Activated effector memory CD4-positive, alpha-beta T cell treated with anti-CD3 and anti-CD28 coated beads, Interleukin-2, amount 50 U/mL, for 16 hours (primary cell): ENCODE measurements at places on chromosomes 2 and 18.

- DNase-seq: no peak
These were observed 126.6 kb upstream of the KCNH7 start for GRCh38 chr2:162965191-162965590.

GRCh38 chr2:187143537-187143936, 294.6 kb upstream of the ZSWIM2 start:
- DNase-seq: no peak

DNA sequence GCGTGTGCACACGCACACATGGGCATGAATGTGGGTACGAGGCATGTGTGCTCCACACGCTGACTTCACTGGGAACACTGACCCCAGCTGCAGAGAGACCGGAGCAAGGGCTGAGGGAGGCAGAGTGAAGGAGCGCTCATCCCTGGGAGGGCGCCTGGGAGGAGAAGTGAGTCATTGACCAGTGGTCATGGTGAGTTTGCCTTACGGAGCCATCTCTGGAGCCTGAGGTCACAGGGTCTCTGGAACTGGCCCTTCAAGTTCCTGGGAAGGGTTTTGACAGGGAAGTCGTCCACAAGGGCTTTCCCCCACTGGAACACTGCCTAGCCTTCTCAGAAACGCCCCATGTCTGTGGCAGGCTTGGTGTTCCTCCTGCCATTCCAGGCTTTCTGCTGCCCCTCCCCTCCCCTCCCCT, 14.3 kb upstream of the TMEM185B start:
- no peak for DNase-seq

DNA sequence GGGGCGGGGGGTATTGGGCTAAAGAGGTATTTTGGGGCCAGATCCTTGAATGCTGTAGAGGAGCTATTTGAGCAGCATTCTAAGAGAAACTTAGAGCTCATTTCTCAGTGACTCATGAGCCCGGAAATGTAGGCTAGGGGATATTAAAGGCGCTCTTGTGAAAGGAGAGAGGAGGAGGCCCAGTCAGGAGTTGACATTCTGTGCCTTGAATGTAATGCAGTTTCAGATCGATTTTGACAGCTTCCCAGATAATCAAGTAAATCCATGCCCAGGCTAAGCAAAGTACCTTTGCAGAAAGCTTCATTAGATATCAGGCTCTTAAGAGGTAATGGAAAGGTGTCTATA, 1.5 kb downstream of the CAB39 start:
- no peak for DNase-seq

- no peak for DNase-seq
These were observed 383.7 kb downstream of the ZNF521 start for GRCh38 chr18:24968238-24968775.

- no peak for DNase-seq
These were observed 103.8 kb upstream of the SMIM21 start for GRCh38 chr18:75531212-75531850.

DNA sequence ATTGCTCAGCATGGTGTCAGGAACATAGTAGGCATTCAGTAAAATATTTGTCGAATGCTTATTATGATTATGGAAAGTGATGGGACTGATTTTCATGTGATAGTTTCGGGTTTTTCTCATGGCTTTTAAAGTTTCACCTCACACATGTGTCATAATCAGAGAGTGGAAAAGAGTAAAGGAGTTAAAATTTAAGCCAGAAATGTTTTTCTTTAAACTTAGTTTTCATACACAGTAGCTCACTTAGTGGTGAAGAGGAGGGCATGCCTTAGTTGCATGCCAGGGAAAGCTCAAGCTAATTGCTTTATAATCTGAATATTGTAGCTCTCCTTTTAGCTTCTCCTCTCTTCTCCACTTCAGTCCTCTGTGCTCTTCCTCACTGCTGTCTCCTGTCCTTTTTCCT, 38.0 kb downstream of the EHBP1 start:
- no peak for DNase-seq

DNA sequence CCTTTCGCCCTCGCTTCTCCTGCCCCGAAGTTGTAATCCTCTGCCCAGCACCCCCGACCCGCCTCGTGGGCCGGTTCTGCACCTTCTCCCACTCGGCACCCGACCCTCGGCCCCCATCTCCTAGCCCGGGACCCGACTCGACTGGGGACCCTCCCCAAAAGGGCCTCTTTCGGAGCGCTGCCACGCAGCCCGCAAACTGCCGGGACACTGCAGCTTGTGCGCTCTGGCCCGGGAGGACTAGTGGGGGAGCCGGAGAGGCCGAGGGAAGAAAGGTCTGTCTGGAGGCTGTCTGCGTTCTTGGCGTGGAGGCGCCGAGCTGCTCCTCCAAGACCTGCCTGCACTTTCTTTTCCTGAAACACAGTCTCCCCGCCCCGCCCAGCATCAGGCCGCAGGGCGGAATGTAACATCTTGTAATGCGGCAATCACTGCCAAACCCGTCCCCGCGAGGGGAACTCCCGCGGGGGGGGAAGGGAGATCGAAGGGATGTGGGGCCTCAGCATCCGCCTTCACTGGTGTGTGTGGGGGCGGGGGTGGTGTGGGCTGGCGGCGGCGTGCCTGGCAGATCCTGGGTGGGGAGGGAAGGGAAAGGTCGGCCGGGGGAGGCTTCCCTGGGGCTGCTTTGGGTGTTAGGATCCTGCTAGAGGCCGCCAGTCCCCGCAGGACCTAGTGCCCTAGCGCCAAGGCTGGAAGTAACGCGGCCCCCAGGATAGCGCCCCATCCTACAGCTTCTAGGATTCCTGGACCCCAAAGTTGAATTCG, 7.4 kb downstream of the DLX2 start:
- DNase-seq: peak; percentile 88

DNA sequence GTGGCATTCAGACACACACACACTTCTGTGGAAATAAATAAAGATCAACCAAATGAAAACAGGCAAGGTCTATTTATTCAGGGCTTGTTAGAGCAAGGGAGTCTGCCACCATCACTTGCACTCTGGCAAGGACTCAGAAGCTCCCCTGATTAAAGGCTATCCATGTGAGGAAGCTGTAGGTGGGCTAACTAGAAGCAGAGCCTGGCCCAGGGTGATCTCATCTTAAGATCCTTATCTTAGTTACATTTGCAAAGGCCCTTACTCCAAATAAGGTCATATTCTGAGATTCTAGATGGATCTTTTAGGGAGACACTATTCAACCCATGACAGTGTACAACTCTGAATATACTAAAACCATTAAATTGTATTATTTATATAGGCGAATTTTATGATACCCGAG, 190.0 kb upstream of the SRD5A2 start:
- DNase-seq: no peak

DNA sequence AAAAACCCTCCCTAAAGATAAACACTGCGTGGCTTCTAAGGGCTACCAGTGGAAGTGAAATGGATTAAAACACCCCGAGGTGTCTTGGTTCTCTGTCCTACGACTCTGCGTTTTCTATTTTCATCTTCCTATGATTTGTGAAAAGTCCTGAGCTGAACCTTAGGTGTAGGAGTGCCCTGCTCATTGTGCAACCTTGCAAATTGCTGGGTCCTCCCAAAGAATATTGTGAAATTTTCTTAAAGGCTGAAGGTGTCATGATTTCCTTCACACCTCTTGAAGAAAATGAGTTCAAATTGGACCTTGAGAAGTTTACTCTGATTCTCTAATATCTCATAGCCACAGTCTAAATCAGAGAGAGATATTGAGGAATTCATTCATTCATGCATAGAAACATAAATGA, 1.8 kb upstream of the SLC19A3 start:
- no peak for DNase-seq

GRCh38 chr18:11074889-11075288, 74.5 kb downstream of the PIEZO2 start:
- no peak for DNase-seq

DNA sequence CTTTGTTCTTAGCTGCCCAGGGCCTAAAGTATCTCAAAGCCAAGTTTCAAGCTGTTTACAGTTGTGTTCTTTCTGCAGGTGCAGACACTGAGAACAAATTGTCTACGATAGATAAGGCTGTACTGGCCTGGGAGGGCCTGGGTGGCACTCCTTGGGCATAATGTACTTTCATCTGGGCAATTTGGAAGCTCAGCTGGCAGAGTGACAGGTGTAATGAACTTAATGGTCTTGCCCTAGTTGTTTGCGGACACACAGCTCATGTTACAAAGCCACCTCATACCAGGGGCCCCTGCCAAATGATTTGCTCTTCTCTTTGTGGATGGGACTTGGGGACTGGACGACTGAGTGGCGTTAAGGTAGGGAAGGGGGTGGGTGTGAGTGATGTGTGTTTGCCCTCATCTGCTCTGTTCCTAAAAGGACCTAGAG, 4.3 kb downstream of the LDLRAD4 start:
- no peak for DNase-seq

DNA sequence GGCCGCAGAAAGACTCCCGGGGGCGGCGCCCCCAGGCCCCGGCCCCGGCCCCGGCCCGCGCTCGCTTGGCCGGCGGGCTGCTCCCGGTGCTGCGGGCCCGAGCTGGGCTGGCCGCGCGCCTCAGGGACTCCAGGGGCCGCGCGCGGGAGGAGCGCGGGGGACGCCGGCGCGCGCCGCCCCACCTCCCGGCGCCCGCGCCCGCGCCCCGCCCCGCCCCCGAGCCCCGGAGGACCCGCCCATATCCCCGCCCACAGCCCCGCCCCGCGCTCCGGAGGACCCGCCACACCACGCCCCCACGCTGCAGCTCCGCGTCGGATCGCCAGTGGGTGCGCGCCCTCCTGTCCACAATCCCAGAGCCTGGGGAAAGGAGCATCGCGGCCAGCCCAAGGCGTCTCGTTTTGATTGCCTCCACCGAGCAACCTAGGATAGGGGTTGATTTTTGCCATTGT, at the start of gene PARD6G:
Gene PARD6G, minus strand, starts transcription at position 122 of the 449 bp plus-strand sequence. CDS start 166 bp downstream, outside the sequence.
- peak; percentile 83 for DNase-seq
